ENCODE measurements at places on chromosomes 2 and 18.
A peak's percentile ranks its signal among the peaks of the same experiment; 100 is the strongest.

DNA sequence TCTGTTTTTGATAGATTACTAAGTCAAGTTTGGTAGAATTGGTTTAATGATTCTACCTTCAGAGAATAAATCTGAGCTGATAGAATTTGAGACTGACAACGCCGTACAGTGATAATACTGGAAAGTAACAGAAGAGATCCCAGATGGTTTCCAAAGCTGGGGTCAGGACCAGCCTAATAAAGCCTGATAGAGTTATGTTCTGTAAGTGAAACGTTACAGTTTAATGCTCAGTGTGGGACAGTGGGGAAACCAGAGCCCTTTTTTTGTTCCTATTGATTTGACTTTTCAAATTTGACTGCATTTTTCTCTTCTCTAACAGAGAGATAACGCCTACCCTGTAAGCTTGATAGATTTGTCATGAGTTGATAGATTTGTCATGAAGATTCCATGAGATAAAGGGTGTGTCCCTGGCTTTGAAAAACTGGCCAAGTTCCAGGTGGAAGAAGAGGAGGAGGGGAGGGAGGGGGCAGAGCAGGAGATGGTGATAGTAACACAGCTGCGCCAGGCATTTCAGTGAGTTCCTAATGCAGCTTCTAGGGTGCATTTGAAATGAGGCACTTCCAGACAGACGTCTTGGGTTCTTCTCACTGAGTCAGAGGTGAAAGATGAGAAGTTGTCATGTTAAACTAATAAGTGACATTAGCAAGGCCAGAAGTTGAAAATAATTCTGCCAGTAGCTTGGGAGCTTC lies 65.1 kb downstream of the CERS6 start:
- peak; percentile 55 for DNase-seq

DNA sequence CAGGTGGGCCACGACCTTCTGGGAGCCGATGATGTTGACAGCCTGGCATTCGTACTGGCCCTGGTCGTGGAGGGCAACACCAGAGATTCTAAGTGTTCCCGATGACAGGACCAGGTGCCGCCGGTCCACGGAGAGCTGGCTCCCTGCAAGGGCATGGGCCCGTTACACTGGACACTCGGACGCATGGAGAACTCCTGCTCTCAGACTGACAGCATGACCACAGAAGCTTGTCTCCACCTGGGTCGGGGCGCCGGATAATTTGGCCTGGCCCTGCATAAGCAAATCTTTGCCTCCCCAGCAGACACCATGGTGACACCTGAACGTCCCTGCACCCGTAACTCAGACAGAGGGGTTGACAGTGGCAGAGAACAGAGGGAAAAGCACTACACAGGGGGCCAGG lies 80.7 kb downstream of the PXDN start:
- no peak for DNase-seq

DNA sequence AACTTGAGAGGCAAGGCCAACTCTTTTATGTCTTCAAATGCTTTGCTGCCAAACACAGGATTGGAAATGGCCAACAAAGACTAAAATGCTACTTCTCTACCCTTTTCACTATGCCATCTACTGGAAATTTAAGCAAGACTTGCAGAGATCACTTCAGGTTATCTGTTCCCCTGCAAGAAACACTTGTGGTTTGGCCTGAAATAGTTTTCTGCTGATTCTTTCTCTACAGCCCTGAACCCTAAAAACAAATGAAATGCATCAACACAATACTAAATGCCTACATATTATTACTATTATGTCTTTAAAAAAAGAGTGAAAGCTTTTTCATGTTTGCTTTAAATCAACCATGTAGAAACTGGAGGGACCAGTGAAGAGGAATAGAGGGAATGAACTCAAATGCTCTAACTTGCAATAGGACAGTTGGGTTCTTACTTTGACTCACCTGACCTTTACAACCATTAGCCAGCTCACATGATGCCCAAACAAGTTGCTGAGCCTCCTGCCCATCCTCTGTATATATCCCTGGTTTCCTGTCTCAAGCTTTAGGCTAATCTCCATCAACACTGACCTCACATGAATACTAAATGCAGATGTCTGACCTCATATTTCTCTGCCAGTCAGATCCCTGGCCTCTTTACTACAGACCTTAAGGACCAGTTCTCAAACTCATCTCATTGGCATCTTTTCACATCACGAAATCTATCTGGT lies 17.5 kb upstream of the ADAM17 start:
- DNase-seq: peak; percentile 44

DNA sequence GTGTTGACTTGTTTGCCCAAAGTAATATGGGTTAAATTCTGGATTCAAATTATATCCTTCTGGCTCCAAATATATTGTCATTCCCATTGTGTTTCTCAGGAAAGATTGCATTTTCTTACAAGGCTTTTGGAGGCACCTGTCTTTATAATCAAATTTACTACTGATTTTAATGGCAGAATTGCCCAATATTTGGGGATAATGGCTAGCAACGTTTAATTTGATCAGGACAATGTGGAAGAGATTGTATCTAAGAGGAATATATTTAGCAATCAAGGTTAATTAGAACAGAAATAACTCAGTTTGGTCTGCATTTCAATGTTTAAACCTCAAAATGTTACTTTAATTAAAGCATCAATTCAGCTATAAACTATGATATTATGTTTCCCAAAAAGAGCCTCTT lies 41.7 kb upstream of the ZNF804A start:
- no peak for DNase-seq

DNA sequence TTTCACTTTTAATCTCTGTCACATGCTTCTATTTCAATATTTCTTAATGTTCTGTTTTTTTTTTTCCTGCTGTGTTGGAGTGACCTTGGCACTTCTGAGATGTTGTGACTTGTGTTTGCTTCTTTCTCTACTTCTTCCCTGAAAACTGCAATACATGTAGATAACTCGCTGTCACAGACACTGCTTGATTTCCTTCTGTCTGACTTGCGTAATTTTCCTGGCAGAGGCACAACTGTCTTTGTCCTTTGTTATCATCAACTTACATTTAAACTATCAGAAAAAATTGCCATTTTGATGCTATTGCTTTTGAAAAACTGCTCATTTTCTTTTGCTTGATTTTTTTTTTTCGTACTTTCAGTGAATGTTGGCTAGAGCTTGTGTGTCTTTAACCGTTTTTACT lies 69.0 kb downstream of the BABAM2 start:
- DNase-seq: peak; percentile 86

- DNase-seq: no peak
Measured at GRCh38 chr2:11578986-11579774, 45.3 kb downstream of the GREB1 start.

All from hematopoietic multipotent progenitor cell treated with erythropoietin and hydrocortisone succinate and interleukin-3 and kit ligand, for 6 days (in vitro differentiated cells).